ENCODE measurements at places on chromosomes 5 and 9. TPM values are rescaled to one million over a fixed set of nuclear protein-coding genes. Genes with fewer than 3 reads are reported as not detected.

The SPINK1 gene
- 1,916 TPM for total RNA-seq

The RFESD gene
- 1.6 TPM for total RNA-seq

The GABRA1 gene
- total RNA-seq, result not detected

The COMMD10 gene
- total RNA-seq, result 26.4 TPM

The NIM1K gene
- not detected for total RNA-seq

Measured in Caco-2 (cell line).